Thyroid gland (tissue), 4 donors: ENCODE measurements at places on chromosomes 12 and 14.

- no peak for DNase-seq
These were observed 76.6 kb upstream of the CNTN1 start for GRCh38 chr12:40615590-40615989.

DNA sequence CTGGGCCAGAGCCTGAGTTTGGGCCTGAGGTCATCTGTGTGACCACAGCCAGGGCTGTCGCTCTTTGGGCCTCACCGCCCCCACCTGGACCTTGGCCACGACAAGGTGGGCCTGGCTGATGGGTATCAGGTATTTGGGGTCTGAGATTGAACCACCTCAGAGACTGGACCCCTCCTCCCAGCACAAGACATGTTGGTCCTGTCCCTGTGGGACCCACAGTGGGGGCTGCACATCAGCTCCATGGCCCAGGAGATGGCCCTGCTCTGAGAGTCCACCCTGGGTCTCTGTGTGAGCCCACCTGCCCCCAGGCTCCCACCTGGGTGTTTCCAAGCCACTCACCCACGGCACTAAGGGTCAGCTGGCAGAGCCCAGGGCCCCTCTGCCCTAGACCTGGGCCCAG, 20.6 kb downstream of the BEGAIN start:
- no peak for DNase-seq

DNA sequence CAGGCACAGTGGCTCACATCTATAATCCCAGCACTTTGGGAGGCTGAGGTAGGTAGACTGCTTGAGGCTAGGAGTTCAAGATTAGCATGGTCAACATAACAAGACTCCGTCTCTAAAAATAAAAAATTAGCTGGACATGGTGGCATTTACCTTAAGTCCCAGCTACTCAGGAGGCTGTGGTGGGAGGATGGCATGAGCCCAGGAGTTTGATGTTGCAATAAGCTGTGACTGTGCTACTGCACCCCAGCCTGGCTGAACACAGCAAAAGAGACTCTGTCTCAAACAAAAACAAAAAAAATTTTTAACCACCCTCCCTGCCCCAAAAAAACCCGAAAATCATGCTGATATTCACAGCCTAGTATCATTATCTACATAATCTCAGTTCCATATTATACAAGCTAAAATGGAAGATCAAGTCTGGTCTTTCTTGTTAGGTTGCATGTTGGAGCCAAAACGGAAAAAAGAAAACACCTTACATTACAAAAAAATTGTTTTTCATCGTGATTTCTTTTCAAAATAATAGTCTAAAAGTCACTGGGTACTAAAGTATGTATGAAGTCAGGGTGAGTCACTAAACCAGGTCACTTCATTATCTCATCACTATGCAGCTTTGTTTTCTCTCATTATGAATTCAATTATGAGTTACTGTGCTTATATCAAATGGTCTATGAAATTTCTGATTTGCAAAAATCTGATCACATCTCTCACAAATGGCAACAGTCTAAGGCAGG, 13.8 kb downstream of the GXYLT1 start:
- peak; percentile 45 for DNase-seq

DNA sequence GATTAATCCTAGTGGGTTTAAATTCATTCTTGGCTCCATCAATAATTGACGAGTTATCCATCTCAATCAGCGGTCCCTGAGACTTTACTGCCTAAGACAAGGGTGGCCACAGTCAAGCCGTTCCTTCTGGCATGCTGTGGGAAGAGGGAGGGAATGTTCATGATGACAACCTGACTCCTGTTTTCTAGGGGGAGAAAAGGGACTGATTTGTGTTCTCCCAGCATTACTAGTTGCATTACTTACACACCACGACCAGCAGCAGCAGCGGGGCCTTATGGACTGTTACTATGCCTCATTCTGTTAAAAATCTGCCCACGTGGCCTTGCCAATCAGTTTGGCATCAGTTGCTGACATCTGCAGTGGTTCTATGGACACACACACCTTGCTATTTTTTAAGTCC, 29.9 kb downstream of the PLEKHG7 start:
- no peak for DNase-seq
